ENCODE measurements at places on chromosomes 13 and 19.

DNA sequence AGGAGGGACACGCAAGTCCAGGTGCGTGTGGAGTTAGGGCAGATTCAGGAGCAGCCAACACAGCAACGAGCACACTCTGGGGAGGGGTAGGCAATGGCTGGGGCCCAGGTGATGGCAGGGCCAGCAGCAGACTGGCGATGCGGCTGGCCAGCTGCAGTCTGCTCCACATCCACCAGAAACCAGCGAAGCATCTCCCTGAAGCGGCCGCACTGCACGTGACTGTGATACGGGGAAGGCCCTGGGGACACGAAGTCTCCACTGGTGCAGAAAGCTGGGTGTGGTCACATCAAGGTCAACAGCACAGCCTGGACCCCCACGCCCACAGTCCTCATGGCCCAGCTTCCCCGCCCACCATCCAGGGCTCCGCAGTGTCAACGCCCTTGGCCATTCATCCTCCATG, 21.3 kb upstream of the EPHX3 start:
- no peak for DNase-seq

- DNase-seq = no peak
Observed at GRCh38 chr13:52884429-52885010, 36.1 kb upstream of the PCDH8 start.

GRCh38 chr19:10193790-10194499, 808 bp downstream of the DNMT1 start:
- no peak for DNase-seq

DNA sequence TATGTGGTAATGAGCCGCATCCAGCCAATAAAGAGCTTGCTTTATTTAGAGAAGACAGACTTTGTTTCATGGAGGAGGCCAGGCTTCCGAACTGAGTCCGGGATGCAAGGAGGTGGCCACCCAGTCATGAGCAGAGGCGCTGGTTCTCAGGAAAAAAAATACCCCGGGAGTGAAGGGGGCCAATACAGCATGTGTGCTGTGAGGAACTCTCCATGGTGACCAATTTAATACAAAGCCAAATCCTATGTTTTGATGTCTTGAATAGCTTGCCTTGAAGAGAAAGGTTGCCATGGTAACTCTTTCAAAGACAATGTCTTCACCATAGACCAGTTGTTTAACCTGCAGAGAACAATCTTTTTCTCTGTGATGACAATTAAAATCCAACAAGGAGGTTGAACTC, 43.4 kb upstream of the PDCD5 start:
- DNase-seq = no peak

DNA sequence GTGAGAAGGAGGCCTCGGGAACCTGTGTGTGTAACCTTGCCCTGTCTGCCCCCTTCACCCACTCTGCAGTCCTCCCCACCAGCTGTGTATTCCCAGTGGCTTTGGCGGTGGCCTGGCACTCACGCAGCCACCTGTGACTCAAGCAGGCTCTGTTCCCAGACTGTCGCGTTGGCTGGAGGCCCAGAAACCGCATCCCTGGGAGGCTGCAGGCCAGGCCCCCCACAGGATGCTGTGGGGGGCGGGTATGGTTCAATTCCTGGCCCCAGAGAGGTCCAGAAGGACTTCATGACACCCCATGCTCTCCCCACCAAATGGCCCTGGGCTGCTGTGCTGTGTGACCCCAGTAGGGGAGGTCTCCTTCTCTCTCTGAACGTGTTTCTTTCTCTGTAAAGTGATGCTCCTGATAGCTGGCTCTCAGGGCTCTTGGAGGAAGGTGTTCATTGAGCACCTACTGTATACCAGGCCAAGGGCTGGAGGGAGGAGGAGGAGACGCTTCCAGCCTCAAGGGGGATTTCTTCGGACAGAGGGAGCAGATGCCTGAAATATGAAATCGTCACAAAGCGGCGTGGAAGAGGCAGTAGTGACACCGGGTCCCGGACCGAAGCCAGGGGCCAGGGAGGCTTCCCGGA, 1.9 kb upstream of the LINGO3 start:
- DNase-seq = no peak

GRCh38 chr19:6678690-6679109, 8.7 kb upstream of the TNFSF14 start:
- peak; percentile 44 for DNase-seq

DNA sequence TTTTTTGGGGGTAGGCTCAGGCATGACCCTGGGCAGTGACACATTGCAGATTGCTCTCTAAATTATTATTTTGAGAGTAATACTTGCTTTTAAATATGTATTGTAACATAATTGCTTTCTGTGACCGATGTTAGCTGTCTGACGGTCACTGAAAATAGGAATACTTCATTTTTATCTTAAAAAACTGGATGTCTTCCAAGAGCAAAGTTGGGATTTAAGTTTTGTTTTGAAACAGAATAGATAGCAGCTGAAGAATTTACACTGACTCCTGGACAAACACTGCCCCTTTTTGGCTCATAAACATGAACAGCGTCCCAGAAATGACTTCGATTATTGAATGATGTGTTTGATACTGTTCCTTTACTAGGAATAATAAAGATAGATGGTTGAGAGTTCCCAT, 535.9 kb downstream of the GPC5 start:
- no peak for DNase-seq

DNA sequence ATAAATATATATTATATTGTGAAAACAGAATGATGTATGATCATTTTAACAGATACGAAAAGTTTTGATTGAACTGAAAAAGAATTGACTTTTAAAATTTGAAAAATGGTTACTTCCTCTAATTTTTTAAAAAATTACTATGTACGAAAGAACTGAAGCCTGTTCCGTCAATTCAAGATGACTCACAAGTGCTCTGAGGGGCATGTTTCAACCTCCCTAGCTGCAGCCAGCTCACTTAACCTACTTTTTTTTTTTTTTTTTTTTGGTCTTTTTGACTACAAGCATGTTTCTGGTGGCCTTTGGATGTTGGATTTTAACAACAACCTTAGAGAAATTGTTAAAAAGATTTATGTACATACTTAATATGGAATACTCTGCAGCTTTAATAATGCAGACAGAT, 1139.3 kb downstream of the DIAPH3 start:
- DNase-seq = no peak

- no peak for DNase-seq
Observed at GRCh38 chr13:51000571-51001260, 91.1 kb downstream of the RNASEH2B start.

GRCh38 chr13:58852076-58852475, 1220.5 kb downstream of the PCDH17 start:
- no peak for DNase-seq

- no peak for DNase-seq
Observed at GRCh38 chr13:80030491-80030890, 310.4 kb downstream of the SPRY2 start.

- DNase-seq = no peak
Observed at GRCh38 chr19:799076-799881, 2.0 kb downstream of the PTBP1 start.

DNA sequence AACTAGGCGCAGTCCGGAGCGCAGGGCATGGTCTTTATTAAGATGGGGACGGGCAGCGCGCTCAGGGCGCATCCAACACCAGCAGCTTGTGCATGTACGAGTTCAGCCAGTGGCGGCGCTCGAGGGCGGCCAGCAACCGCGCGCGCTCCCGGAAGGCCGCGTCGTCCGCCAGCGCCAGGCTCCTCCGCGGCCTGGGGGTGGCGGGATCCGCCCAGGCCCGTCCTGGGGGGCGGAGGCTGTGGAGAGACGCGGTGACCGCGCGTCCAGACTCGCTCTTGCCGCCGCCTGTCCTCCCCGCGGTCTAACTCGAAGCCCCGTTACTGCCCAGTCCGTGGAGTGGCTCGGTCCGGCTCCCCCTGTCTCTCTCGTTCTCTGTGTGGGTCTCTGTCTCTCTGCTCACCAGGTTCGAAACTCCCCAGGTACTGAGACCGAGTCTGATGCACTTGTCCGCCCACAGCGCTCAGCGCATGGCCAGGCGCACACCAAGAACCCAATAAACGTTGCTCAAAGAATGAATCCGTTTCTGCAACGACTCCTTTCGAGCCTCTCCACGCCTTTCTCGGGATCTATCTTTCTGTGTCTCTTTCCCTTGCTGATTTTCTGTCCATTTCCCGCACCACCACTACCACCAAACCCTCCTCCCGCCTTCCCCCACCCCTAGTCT, 702 bp downstream of the PTH2 start:
- DNase-seq = no peak

DNA sequence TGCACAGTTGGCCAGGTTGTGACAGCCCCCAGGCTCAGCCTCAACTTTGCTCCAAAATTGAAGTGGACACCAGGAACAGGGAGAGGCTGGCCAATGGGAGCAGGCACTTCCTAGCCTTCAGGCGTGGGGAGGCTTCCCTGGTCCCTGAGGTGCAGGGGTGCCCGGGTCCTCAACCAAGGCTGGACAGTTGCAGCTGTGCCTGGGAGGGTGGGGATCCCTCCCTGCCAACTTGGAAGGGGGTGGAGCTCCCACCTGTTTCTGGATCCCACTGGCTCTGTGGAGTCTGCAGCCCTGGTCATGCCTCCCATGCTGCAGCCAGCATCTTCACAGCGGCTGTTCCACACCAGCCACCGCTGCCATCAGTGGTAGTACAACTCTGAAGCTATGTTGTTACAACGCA, 502.8 kb upstream of the SLITRK5 start:
- no peak for DNase-seq

DNA sequence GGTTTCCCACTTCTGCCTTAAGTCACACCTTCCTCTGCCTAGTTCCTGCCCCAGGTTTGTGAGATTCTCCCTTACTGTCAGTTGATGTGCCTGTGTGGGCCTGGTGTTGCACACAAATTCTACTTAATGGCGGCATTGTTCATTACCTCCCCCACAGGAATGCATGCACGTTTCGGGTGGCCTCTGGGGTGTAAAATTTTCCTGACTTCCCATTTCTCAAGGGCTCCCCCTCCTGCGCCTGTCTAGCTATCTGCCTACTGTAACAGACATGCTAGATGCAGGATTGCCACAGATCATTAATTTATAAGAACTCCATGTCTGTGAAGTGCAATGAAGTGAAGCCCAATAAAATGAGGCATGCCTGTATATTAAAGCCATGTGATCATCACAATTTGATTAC, 1466.3 kb downstream of the PCDH9 start:
- no peak for DNase-seq

DNA sequence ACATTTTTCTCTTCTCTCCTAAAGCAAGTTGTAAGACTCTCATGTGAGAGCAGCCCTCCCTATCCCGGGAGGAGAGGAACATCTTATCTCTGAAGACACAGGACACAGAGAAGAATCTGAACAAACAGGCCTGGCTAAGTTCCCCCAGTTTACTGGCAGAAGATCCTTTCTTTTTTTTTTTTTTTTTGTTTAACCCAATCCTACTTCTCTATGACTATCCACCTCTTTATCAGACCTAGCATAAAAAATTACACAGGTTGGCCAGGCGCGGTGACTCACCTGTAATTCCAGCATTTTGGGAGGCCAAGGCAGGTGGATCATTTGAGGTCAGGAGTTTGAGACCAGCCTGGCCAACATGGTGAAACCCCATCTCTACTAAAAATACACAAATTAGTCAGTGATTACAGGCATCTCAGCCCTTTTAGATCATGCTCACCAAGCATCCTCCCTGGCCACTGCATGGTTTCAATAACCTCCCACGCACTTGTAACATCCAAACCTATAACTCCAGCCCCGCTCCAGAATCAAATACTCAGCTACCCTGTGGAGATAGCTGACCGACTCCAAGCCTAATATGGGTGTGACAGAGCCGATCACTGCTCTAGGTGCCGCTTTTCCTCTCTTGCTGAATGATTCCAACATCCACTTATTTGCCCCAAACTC, 27.3 kb upstream of the MUC16 start:
- DNase-seq = no peak

DNA sequence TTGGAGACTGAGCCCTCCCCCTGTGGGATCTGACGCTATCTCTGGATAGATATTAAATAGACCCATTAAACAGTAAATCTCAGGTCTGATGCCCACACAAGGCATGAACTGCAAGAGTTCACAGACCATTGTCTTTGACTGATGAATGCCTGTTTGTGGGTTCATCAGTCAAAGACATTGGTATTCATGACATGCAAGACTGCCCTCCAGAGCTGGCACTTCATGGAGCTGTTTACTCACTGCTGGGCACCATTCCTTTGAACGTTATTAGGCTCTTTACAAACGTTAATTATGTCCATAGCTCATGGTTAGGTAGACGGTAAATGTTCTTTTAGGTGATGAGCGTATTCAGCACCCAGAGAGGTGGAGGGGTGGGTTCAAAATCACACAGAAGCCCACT, 111.8 kb upstream of the PABPC3 start:
- DNase-seq = no peak

DNA sequence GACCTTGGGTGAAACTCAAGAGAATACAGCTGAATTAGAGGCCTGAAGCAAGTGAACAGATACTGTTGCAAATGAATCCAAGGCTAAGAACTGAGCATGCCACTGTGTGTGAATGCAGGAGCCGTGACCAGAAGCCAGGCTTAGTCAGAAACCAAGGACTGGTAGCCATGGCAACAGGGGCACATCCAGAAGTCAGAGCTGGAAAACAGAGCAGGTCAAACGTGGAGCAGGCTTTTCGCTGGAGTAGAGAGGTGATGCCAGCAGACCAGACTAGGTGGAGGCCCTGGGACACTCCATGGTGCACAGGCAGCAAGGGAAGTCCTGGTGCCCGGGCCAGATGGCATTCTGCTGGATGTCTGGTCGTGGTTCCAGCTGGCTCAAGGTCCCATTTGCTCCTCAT, 564.1 kb downstream of the PCDH9 start:
- DNase-seq = no peak

- DNase-seq = no peak
Observed at GRCh38 chr13:99977912-99978798, 3.4 kb upstream of the ZIC2 start.

DNA sequence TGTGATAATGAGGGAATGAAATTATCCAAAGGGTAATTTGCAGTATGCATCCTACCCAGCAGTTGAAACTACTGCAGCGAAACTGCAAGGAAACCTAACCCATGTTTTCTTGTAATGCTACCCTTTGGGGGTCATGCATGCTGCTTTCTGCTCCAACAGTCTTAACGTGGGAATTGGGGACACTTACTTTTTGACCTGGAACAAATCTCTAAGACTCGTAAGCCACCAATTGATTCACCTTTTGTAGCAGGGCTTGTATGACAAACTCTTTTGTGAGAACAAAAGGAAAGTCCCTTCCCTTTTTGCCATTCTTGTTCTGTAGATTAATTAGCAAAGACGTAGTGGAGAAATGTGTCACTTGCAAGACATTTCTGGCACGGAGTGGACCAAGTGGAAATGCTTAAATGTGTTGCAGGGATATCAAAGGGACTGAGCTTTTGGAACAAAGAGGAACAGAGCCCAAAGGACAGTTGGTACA, 27.4 kb downstream of the LRCH1 start:
- DNase-seq = no peak
